NCI-H1092 (cell line): ENCODE measurements at places on chromosomes 1 and 21.

DNA sequence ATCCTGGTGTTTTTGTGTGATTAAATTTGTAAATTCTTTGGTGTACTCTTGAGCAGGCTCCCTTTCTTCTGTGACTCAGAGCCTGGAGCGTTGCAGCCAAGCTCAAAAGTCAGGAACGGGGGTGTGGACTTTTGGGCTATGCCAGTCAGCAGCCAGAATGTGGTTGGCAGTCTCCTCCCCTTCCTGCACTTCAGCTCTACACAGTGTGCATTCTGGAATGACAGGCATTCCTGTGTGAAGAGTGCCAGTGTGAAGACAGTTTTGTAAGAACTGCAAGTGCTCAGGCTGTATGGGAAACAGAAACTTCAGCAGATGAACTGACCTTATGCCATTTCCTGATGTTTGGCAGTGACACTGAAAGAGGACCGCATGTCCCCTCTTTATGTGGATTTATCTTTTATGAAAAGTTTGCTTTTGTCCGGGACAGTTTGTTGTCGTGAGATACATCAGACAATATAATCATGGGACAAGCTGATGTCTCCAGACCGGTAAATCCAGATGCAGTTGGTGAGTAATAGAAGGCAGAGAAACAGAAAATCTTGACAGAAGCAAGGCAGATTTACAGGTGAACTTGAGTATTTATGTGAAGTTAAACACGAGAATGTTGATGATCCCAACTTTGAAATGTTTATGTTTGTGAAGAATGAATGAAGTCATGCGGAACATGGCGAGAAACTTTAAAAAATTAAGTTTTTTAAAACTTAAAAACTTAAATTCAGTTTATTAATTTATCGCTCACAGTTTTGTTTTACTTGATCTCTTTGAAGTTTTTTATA lies 67.7 kb upstream of the RCC1 start:
- no peak for DNase-seq

GRCh38 chr1:179925922-179926849 lies 28.4 kb upstream of the CEP350 start:
- DNase-seq: no peak

DNA sequence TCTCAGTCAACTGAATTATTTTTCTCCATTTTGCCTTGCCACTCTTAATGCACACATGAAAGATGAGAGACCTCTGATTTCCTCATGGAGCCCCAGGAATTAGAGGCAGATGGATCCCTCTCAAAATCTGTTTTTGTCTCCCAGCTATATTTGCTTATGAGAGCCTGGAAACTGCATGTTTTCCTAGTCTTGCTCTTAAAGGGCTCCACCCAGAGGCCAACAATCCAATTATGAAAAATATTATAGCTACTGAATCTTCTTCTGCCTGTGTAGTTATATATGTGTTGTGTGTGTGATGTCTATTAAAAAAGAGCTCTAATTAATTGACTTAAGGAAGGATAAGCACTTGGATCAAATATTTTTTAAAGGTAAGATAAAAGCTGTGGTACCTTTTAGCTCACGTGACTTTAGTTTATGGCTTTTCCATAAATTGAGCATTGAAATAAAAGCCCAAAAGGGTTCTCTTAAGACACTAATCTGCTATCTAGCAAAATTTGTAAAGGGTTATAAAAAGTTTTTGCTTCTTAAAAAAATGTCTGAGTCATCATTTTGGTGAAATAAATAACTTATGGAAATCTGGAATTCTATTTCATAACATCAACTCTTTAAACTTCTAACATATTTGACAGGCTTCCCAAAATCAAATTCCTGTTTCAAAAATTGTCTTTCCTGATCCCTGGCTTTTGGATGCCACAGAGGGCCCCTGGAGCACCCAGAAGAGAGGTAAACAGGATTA lies 31.2 kb upstream of the TSPEAR start:
- DNase-seq: peak; percentile 50

DNA sequence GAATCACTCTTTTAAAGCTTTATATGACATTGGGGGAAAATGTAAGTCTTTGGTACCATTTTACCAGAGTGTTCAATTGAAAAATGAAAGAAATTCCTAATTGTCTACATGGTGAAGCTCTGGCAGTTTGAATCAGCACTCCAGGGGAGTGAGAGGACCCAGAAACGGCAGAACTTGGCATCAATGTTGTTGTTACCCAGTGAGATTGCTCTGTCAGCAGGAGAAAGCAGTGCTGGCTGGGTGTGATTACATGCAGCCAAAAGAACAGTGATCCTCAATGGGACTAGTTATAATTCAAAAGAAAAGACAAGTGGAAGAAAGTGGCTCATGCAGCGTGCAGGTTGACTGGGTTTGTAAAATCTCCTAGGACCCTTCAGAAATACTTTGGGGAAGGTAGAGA lies 206.4 kb downstream of the PTPRC start:
- no peak for DNase-seq

DNA sequence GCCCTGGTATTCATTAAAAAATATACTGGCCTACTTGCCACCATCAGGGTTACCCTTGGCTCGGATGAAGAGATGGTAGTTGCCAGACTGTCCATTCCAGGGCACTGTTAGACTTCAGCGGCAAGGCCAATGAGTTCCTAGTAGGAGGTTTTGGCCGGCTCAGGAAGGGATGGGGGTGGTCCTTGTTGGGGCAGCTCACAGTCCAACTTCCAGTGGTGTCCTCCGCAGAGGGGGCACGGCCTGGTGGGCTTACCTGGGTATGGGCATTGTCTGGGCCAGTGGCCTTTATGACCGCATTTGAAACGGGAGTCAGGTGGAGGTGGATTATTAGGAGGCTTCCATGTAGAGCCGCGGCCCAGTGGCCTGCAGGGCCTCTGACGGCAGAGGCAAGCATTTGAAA lies 139.1 kb upstream of the ETV3 start:
- DNase-seq: no peak

DNA sequence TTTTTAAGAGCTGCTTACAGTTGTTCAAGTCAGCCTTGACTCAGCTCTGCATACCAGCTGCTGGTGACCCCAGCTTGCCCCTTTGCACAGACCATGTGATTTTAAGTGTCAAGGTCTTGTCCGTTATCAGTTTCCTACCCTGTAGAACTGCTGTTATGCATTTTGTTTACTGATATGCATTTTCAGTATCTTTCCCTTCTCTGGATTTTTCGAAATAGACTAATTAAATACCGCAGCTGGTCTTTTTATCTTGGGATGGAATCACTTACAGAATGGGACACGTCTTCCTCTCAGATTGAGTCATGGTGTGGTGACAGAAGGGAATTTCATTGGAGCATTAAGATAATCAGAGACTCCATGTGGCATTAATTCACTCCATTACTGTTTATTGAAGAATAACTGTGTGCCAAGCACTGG lies 145.6 kb downstream of the FMN2 start:
- DNase-seq: no peak

GRCh38 chr1:216523449-216524190 lies 100.4 kb upstream of the USH2A start:
- DNase-seq: no peak

- DNase-seq: no peak
These were observed 47.2 kb downstream of the PRRC2C start for GRCh38 chr1:171532520-171532919.

- DNase-seq: no peak
These were observed 109.0 kb downstream of the FAF1 start for GRCh38 chr1:50851034-50851433.

- DNase-seq: no peak
These were observed 10.4 kb upstream of the GJA8 start for GRCh38 chr1:147892216-147892615.

GRCh38 chr21:44353191-44353970 lies at the start of gene TRPM2:
TSS of gene TRPM2 (plus strand) at chr21:44353621. CDS start at chr21:44353701, 80 bp downstream.
- DNase-seq: no peak

- DNase-seq: no peak
These were observed 265.5 kb downstream of the ST6GALNAC3 start for GRCh38 chr1:76340056-76340455.

GRCh38 chr1:3779265-3779911 lies 6.8 kb downstream of the SMIM1 start:
- DNase-seq: no peak

DNA sequence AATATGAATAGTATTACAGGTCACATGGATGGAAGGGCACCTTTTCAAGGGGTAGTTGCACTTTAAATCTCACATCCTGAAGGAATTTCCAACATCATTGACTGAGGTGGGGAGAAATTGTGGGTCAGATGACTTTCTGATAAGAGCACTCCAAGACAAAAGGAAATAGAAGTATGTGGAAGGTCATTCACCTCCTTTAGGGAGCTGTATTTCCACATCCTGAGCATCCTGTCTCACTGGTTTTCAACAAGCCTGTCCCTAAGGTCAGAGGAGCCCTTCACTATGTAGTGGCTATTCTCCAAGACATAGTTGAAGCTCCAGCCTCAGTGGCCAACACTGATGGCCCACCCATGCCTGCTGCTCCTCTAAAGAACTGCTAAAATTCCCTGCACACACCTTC lies 76.5 kb downstream of the ATP1A1 start:
- DNase-seq: no peak

DNA sequence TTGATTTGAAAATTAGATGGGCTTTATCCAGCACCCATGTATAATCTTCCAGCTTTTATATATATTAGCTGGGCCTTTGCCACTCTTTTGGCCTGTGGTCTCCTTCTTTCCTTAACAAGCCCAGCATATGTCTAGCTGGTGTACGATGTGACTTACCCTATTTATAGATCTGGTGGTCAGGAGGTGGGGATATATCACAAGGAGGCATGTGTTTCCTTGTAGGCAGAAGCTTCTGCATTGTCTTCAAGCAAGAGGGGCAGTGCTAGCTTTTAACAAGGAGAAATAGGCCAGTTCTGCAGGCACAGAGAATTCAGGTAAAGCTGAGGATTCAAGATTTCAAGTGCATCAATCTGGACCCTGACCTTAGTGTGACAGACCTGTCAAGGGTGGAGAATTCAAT lies 38.0 kb upstream of the DNASE2B start:
- no peak for DNase-seq

DNA sequence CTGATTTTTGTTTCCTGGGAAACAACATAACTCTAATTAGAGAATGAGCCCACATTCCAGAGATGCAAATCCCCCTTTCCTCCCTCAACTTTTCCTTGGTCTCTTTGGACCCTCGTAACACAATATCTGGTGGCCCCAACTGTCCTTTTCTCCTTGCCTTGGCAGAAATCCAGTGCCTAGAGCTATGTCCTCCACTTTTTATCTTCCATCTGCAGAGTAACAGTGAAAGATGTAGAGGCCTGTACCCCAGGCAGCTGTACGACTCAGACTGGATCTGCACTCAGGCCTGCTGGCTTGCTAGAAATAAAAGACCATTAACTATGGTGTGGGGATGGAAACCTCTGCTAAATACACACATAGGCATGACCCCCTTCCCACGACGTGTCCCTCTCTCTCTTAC lies 72.0 kb downstream of the WARS2 start:
- no peak for DNase-seq

DNA sequence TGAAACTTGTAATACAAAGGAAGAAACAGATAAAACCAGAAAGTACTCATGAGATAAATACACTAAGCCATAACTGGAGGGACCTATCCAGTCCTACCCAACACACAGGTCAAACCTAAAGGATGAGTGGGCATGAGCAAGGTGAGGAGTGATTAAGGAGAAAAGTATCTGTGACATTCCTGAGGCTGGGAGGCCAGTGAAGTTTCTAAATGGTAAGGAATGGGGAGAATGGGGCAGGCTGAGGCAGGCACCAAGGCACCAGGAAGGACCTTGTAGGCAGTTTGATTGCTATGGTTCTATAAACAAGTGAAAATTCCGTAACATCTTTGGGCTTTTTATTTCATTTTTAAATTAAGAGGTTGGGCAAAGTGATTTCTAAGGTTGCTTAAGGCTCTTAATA lies 10.4 kb downstream of the DDX59 start:
- no peak for DNase-seq

GRCh38 chr21:17576080-17576835 lies 36.4 kb downstream of the BTG3 start:
- peak; percentile 7 for DNase-seq

- DNase-seq: peak; percentile 80
These were observed 39.2 kb downstream of the EIF2B3 start for GRCh38 chr1:44947063-44947773.

GRCh38 chr1:22329148-22329515 lies 122.5 kb upstream of the ZBTB40 start:
- no peak for DNase-seq

- no peak for DNase-seq
These were observed 7.2 kb downstream of the CD34 start for GRCh38 chr1:207903767-207904166.

- no peak for DNase-seq
These were observed 442.4 kb downstream of the LTN1 start for GRCh38 chr21:28550057-28550825.

- DNase-seq: no peak
These were observed 19.6 kb upstream of the ACTRT2 start for GRCh38 chr1:3001471-3002348.
